GM13976 (cell line): ENCODE measurements at places on chromosomes 5 and 9.

DNA sequence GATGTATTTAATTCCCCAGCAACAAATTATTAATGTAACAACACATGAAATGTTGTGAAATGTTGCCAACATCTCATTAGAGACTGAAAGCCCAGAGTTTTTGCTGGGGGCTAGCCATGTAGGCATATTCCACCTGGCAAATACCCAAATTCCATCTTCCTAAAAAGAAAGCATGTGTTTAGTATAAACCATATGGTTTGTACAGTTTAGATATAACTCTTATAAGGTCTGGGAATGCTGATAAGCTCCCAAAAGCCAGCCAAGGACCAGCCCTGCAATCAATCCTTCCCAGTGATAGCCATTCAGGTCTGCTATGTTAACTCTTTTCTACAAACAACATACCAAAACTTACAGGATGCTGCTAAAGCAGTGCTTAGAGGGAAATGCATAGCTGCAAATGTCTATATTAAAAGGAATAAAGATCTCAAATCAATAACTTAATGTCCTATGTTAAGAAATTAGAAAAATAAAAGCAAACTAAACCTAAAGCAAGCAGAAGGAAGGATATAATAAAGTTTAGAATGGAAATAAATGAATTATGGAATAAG is 158.9 kb downstream of the AUH start:
- no peak for DNase-seq

GRCh38 chr5:39064450-39064849 is 9.7 kb downstream of the RICTOR start:
- no peak for DNase-seq

DNA sequence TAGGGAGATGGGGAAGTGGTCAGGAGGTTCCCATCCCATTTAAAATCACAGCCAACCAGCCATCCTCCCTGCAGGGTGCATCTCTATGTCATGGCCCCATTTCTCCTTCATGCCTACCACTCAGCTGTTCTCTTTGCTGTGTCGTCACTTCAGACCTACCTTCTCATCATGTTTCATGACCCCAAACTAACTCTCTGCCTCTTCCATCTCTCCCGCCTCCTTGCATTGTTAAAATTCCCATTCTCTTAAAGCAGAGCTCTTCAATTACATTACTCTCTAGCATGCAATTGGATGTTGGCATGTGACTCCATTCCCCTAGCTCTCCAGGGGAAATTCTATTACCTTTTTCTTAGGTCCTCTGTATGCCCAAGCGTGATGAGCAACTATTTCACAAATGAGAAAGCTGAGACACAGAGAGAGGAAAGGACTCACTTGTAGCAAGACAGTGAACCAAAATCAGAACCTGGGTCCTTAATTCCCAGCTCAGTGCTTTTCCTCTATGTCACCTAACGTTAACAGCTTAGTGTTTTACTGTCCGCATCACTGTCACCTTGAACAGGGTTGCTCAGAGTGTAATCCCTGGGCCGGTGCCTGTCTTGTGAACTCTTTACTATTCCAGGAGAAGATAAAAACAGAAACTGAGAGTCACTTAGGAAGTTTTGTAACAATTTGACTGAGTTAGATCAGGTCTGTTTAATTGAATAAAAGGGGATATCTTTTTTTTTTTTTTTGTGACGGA is 28.1 kb downstream of the PDE6A start:
- no peak for DNase-seq

- DNase-seq, result no peak
These were observed 5.8 kb downstream of the SH3RF2 start for GRCh38 chr5:145942201-145942600.

GRCh38 chr9:137919649-137920141 is 42.1 kb downstream of the CACNA1B start:
- DNase-seq, result no peak

DNA sequence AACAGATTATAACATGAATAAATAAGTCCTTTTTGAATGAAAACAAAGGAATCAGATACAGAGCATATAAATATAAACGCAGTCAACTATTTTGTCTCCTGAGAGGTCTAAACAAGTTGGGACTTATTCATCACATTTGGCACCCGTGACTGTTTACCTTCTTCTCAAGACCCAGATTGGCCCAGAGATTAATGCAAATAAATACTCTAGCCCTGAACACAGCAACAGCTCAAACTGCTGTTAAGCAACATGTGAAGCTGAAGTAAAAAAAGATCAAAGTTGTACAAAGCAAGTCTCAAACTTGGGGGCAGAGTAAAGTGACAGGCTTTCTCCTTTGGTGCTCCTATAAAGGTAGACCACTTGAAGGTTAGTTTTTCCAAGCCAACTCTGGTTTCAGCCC is 95.0 kb upstream of the NR5A1 start:
- DNase-seq, result no peak
